ENCODE measurements at places on chromosomes 11 and 22.

DNA sequence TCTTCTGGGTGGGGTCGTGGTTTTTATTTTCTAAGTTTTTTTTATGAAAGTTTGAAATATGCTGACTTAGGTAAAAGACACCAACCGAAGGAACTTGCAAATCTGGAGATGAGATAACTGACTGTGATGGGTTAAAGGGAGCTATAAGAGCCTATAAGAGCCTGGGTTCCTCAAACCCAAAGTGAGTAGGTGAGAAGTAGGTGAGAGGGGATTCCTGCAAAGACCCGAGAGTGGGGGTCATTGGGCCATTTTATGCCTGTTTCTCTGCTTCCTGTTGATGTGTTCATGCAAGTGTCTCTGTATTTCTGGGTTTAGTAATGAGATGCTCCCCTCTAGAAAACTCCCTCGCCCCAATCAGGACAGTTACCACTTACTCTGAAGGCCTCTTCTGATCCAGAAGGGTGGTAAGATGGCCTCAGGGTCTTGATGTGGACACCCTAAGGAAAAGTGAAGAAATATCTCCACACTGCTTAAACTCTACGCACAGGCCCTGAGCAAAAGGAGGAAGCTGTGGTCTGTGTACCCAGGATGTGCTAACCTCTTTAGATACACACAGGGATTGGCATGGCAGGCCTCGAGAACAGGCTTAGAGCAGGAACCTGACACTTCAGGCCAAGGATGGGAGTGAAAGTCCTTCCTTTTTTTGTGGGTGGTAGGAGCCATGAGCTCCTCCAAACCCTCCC, 1.8 kb downstream of the FLI1 start:
- peak; percentile 59 for DNase-seq

- peak; percentile 54 for DNase-seq
Measured at GRCh38 chr11:12280838-12281565, 96.4 kb upstream of the PARVA start.

DNA sequence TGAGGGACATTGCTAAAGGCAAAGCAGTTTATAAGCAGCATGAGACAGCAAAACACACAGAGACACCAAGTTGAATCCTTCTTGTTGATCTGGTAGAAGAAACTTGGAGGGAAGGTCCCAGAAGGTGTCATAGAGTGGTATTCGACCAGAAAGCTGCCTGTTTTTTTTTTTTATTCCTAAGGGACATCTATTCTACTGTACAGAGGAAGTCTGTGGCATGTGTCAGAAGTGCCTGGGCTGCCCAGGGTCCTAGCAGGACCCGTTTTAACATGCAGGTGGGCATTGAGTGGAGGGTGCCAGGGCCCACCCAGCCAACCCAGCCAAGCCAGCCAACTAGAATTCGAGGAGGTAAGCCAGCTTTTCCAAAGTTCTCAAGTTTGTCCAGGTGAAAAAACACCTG, 68.0 kb upstream of the ATXN10 start:
- no peak for DNase-seq

DNA sequence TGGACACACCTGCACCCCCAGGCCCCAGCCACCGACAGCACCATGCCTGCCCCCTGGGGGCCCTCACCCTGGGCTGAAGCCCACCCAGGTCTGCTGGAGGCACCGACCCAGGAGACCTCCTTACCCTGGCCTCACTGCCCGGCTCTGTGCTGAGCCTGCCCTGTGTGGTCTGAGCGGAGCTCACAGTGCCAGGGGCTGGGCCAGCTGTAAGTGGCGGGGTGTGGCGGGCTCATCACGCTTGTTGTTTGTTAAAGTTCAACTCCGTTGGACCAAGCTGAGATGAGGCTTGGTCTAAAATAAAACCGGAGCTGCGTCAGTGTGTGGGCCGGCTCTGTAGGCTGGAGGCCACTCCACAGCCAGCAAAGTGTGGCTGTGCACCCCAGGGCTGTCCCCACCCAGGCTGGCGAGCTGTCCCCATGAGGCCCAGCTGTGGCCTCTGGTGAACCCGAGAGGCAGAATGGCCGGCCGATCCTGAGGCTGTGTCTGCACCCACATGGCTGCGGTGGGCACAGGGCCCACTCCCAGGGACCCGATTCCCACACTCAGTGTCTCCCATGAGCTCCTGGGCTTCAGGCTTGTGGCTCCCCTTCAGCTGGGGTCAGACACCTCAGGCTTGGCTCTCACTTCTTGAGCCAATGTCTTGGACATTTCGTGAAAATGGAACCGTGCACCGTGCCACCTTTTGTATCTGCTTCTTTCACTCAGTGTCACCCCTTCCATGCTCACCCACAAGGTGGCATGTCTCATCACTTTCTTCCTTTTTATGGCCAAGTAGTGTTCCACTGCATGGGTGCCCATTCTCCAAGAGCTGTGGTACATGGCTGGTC, 137.9 kb downstream of the CTTN start:
- no peak for DNase-seq

DNA sequence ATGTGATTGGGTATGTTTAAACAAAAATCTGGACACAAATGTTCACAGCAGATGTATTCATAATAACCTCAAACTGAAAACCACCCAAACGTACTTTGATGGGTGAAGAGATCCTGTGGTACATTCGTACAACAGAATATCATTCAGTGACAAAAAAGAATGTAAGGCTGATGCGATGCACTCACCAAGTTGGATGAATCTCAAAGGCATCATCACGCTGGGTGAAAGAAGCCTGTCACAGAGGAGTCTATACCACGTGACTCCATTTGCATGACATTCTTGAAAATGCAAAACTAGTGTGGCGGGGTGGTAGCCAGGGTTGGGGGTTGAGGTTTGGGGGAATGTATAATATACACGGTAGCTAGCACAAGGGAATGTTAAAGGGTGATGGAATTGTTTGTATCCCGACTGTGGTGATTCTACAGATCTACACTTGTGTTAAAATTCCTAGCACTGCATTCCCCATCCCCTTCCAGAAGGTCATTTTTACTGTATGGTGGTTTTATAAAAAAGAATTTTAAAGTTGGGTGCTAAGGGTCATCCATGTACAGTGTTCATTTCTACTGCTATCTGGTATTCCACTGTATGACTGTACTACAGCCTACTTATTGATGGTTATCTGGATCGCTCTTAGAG, 35.0 kb upstream of the SLC25A1 start:
- DNase-seq: no peak

GRCh38 chr11:34276352-34276864, 81.4 kb downstream of the ABTB2 start:
- DNase-seq: no peak

DNA sequence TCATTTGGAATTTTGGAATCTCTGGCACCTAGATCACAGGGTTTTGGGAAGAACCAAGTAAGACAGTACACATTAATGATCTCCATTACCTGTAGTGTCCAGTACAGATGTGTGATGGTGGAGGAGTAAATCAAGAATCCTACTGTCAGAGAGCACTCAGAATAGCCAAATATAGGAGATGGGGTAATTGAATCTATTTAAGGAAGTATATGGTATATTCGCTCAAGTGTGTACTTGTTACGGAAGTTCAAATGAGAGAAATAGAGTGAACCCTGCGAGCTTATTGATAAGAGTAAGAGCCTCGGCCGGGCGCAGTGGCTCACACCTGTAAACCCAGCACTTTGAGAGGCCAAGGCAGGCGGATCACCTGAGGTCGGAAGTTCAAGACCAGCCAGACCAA, 2.2 kb downstream of the SPCS2 start:
- DNase-seq: no peak

- no peak for DNase-seq
Measured at GRCh38 chr22:43128928-43129424, 14.2 kb downstream of the MCAT start.

DNA sequence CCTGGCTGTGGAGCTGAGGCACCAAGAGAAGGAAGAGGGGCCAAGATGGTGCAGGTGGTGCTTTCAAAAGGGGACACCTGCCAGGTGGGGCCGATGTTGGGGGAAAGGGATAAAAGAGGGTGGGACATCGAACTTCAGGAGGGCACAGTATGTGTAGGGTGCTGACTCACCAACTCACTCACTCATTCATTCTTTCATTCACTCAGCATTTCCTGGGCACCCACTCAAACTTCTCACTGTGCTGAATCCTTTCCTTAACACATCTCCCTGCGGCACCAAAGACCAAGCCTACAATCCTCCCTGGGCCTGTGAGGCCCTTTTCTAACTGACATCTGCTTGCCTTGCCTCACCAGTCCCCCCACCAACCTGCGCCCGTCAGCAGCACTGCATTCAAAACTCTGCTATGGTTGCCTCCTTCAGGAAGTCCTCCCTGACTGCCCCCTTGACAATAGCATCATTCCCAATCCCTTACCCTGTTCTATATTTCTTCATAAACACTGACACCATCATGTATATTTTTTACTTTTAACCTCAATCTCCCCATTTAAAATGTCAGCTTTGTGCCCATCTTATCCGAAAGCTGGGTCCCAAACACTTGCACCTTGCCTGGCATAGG, 246.6 kb downstream of the MN1 start:
- DNase-seq: peak; percentile 18

DNA sequence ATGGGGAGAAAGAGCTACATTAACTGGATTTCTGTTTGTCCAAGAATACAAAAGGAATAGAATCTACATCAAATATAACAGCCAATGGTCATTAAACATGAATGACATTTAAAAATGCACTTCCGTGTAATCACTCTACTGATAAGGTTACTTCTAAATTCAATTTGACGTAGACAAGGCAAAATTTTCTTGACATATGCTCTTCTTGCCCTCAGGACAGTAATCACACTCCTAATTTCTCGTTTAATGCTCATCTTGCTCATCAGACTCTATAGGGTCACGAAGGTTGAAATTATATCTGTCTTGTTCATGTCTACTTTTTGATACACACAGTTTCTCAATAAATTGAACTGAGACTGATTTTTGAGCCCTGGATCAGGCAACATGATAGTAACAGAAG, 58.4 kb downstream of the NARS2 start:
- no peak for DNase-seq

GRCh38 chr22:49536571-49537131, 291.0 kb downstream of the BRD1 start:
- no peak for DNase-seq

GRCh38 chr11:12724301-12725054, 50.3 kb downstream of the TEAD1 start:
- peak; percentile 95 for DNase-seq

GRCh38 chr11:105878510-105878909, 143.5 kb downstream of the MSANTD4 start:
- no peak for DNase-seq

GRCh38 chr11:36385121-36385970, 89.3 kb downstream of the PRR5L start:
- peak; percentile 65 for DNase-seq

DNA sequence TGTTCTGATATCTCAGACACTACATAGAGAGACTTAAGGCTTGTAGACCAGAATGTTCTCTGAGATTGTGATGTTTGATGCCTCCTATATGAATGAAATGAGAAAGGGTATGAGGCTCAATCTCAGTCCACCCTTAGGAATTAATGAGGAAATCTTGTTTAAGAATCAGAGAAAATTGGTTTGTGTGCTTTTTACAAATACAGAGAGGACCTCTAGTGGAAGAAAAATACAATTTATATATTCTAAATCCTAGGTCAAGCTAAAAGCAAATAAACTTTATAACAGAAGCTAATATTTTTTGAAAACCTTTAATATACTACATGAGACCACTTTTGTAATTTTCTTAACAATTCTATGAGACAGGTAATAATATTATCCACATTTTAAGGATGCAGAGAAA, 5.0 kb upstream of the OR52H1 start:
- DNase-seq: peak; percentile 42

DNA sequence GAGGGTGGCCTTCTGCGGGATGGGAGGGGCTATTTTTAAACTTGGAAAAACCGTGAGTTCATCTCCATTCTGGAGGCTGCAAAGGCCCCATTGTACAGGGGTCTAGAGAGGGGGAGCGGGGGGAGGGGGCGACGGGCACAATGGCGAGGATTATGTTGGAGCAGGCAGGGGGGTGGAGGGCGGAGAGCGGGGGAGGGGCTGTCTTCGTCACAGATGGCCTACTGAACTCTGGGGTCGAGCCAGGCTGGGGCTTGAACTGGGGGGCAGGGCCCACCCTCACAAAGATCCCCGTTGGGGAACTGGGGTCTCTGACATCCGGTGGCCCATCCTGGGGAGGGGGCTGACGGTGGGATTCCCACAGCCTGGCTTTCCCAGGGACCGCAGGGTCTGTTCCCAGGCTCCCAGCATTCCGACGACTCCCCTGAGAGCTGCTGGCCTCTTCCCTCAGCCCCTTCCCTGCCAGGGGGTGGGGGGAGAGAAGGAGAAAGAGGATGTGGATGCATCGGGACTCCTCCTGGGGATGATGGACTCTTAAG, 3.4 kb upstream of the MCAM start:
- DNase-seq: no peak

DNA sequence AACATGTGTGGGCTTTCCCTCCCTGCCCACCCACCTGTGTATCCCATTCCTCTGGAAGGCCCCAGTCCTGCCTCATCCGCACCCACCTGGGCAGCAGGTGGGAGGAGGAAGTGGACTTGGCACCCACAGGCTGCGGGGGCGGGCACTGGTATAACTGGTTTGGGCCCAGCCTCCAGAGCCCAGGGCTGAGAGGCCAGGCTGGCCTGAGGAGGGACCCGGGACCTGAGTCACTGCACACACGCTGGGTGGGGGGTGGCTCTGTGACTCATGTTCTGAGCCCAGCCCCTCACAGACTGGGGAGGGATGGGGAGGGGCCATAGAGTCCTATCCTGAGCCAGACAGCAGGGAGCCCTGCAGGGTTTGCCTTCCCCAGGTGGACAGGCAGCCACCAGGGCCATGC, 16.7 kb downstream of the PHLDA2 start:
- peak; percentile 88 for DNase-seq

DNA sequence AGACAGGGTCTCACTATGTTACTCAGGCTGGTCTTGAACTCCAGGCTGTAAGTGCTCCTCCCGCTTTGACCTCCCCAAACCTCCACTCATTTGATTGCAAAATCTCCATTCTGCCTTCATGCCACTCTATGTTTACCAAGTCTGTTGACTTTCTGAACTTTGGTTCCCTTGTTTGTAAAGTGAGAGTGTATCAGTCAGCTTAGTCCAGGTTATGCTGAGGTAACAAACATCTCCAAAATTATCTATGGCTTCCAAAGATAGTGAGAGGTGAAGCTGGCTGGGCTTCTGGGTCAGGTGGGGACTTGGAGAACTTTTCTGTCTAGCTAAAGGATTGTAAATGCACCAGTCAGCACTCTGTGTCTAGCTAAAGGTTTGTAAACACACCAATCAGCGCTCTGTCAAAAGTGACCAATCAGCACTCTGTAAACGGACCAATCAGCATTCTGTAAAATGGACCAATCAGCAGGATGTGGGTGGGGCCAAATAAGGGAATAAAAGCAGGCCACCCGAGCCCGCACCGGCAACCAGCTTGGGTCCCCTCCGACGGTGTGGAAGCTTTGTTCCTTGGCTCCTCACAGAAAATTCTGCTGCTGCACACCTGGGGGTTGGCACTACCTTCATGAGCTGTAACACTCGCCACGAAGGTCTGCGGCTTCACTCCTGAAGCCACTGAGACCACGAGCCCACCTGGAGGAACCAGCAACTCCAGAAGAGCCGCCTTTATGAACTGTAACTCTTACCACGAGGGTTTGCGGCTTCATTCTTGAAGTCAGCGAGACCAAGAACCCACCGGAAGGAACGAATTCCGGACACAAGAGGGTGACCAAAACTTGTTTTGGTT, 109.3 kb downstream of the MIAT start:
- no peak for DNase-seq

GRCh38 chr11:3186166-3186953, 21.2 kb upstream of the OSBPL5 start:
- no peak for DNase-seq

Measured in ELR (cell line).